ENCODE measurements at places on chromosomes 7 and 10.
A peak's percentile ranks its signal among the peaks of the same experiment; 100 is the strongest.

DNA sequence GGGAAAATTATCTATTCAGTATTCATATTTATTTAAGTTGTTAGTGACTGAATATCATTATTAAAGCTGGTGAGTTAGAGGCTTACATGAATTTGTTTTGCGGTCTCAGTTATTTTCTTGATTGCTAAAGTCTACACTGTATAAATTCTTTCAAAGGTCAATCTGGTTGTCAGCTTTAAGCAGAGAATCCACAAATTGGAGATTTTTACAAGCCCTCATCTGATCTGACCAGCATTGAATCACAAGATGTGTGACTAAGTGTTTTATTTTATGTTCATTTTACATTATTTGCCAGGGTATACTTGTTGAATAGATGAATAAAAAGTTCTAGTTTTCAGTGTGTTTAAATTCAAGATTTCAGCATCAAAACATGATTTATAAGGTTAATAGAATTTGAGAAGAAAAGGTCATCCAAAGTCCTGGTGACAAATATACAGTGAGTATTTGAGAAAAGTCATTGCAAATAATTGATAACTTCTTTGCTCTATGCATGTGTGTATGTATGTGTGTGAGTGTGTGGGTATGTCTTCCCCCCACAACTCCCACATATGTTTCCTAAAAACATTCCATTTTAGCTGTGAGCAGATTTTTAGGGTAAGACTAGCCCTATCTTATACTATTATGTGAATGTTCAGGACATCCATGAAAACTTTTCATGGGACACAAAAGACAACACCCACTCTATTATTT lies 4.4 kb downstream of the SEMA3A start:
- DNase-seq = no peak

GRCh38 chr7:30423788-30424505 lies 54.6 kb downstream of the NOD1 start:
- no peak for DNase-seq

GRCh38 chr7:84624527-84624926 lies 429.9 kb upstream of the SEMA3A start:
- no peak for DNase-seq

- no peak for DNase-seq
Observed at GRCh38 chr10:24882047-24882698, 70.2 kb downstream of the PRTFDC1 start.

GRCh38 chr10:12549297-12549696 lies 199.9 kb downstream of the CAMK1D start:
- DNase-seq = no peak

DNA sequence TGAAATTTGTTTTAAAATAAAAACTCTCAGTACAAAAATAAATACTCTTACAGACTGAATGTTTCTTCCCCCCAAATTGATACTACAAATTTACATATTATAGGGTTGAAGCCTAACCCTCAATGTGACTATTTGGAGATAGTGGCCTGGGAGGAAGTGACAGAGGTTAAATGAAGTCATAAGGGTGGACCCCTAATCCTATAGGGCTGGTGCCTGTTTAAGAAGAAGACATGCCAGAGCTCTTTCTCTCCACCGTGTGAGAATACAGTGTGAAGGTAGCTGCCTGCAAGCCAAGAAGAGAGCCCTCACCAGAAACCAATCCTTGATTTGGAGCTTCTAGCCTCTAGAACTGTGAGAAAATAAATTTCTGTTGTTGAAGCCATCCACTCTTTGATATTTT lies 67.6 kb downstream of the MCU start:
- no peak for DNase-seq

DNA sequence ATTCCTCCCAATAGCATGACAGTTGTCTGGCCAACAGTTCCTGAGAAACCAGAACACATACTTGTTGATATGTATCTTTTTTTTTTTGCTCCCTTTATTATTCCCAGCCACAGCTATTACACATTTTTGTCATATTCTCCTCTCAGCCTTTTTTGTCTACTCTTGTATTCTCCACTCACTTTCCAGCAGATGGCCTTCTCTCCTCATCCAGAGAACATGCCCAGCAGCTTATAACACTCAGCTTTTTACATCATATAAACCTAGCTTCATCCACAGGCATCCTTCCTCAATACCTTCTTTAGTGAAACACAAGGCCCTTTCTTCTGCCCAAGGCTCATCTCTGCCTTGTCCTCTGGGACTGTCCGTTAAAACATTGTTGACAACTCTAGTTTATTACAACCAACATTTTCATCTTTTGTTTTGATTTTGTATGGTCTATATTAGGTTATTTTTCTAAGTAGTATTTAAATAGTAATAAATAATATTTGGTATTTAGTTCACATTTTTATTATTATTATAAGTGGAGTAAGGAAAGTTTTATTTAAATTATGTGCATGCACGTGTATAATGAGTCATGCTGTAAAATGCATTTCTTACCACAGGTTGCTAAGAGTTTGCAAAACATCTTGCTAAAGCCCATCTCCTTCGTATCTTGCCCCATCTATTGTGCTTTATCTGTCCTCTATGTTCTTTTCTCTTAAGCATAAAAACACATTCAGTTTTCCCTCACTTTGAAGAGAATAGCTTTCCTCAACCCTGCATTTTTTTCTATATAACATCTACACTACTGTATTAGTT lies 101.5 kb downstream of the ORC5 start:
- DNase-seq = no peak

- DNase-seq = no peak
Observed at GRCh38 chr10:121069061-121069850, 218.1 kb downstream of the WDR11 start.

GRCh38 chr7:94005753-94006152 lies 1.6 kb upstream of the BET1 start:
- DNase-seq = no peak

GRCh38 chr7:145378197-145378596 lies 542.3 kb upstream of the TPK1 start:
- DNase-seq = no peak

GRCh38 chr7:55109404-55110167 lies 90.8 kb downstream of the EGFR start:
- DNase-seq = no peak

DNA sequence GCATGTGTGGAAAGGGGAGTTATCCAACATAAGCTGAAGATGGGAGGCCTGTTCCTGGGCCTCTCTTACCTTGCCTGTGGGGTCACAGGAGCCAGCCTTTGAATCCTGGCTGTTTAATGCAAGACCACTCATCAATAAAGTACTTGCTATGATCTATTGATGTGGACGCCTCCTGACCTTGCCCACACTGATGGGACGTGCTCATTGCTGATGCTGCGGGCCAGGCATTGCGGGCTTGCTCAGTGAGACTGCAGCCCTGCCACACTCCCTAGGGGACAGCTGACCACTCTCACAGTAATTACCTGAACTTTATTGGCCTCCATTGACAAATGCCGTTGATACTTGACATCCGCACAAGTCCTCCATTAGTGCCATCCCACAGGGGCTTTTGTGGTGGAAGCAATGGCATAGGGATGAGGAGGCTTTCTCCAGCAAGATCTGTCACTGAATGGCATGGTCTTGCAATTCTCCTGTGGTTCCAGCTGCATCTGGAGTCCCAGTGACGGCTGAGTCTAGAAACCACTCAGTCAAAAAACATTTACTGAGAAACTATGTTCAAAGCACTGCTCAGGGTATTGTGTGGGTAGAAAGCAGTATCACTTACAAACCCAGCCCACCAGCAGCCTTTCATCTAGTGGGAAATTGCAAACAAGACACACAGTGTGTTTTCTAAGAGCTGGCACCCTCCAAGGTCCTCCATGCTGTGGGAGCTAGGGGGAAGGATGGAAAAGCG lies 135.1 kb upstream of the YAE1 start:
- DNase-seq = no peak

DNA sequence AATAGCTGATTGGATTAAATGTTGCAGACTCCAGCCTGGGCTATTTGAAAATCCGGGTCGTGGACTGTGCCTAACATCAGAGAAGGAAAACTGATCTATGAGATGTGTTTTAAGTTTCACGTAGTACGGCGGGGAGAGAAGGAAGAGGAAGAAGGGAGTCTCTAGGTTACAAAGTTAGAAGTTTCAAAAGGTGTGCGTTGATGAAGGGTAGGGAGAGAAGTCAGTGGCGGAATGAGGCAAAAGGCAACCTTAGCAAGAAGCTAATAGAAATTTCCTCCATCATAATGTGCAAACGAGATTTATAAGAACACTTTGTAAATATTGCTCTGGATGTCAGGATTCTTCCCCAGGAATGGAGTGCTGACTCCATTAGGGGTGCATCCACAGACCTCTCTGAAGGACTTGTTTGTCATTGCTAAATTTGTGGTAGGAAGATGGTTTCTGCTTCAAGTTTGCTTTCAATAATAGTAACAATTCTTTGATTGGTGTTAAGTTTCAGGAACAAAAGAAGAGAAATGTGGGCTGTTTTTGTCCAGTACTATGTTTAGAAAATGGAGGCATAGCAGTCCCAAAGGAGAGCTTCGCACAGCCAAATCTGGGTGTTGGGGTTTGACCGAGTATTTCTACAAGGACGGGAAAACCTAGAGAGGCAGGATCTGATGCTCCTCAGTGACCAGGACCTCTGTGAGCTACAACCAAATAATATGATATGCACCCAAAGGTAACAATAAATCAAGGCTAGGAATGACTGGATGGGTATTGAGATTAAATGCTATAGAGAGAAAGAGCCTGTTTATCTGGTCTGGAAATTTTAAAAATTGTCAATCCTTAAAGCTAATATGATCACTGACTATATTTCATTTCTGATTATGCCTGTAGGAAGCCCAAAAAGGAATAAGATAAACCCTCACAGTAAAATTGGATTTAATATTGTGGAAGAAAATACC lies 8.2 kb downstream of the TWIST1 start:
- no peak for DNase-seq

GRCh38 chr7:141748396-141748795 lies 10.2 kb downstream of the SSBP1 start:
- no peak for DNase-seq

DNA sequence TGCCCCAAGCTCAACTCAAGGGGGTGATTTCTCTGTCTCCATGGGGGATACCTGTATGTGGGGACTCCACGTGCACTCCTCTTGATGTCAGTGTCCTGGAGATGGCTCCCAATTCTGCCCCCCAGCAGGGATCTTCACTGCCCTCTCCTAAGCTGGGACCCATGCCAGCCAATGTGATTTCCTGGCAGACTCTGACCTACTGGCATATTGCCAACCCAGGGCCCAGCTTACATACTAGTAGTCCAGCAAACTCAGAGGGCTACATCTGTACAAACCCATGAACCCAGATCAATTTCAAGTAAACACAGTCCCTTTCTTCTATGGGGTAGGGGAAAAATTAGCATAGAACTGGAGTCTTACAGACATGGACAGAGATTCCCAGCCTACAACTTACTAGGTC lies 26.2 kb upstream of the BMPR1A start:
- no peak for DNase-seq

DNA sequence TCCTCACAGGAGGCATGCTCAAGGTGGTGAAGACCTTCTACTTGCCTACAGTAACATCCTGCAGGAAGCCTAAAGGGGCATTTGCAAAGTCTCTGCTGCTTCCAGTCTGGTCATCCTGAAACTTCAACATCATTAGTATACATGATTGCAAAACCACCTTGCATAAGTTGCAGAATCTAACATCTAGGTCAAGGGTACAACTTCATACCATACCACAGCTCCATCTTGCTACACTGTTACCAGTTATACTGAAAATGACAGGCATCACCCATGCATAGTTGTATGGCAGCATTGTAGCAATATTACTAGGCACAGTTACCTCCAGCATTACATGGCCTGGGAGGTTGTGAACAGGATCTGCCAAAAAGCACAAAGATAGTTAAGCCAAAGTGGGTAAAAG lies 13.7 kb upstream of the MACROH2A2 start:
- no peak for DNase-seq

- peak; percentile 65 for DNase-seq
Observed at GRCh38 chr10:97708976-97709946, 4.3 kb upstream of the MARVELD1 start.

DNA sequence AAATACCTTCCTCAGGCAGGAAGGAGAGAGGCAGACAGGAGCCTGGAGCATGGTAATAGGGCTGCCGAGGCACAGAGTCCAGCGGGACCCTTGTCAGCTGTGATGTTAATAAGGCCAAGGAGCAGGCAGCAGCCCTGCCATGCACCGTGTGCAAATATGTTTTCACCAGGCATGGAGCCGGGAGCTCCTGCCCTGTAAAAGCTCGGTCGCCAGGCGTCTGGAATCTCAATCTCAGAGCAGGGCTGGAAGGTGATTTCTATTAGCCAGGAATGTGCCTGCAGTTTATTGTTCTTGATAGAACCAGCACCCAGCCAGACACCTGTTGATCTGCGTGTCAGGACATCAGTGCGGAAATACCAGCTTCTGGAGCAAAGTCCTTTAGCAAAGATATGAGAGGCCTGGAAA lies 469.8 kb downstream of the GLRX3 start:
- no peak for DNase-seq

- peak; percentile 77 for DNase-seq
Observed at GRCh38 chr7:27143023-27143949, at the start of gene HOXA5. TSS of gene HOXA5 (minus strand) at chr7:27143681. CDS start at chr7:27143607, 74 bp downstream.

DNA sequence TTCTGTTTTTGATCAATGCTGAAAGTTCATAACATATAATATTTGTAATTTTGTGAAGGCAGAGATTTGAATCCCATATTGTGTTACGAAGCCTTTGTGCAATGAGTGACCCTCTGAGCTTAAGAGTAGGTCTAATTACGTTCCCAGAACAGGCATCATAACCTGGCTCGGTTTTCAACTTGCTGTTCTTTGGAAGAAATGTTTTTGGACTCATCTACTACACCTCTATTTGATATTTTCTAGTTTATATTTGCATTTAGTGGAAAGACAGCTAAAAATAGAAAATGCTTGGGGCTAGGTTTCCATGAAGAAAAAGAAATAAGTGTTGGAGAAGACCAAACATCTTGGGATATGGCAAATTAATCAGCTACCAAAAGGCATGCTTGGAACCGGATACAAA lies 234.8 kb downstream of the AGMO start:
- DNase-seq = no peak

DNA sequence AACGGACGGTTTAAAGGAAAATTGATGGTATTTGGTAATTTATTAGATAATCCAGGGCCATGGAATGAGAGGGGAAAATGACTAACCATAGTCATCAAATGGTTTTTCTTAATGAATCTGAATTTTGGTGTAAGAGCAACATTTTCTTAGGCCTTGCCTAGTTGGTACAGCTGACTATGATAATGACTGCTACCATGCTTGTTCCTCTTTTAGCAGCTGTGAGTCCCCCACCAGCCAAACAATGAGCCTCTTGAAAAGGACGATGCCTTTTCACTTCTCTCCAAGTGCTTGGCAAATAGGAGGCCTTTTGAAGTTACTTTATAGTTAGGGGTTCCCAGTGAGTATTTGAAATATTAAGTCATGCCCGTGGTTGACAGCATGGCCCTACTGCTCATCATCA lies 53.0 kb downstream of the TRUB1 start:
- no peak for DNase-seq

DNA sequence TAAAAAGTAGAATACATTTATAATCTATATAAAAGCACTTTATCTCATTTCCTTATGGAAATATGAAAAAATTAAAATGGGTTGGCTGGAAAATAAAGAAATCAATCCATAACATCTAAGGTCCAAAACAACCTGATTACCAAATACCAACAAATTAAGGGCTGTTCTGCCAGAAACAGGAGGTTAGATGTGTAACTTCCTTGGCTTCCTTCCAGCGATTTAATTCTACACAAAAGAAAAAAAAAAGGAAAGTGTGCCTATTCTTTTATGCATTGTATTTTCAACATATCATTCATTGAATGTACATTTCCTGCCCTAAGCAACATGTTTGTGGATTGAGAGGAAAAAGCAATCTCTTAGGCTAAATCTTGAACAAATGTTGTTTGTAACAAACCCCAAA lies 36.2 kb upstream of the USP6NL start:
- DNase-seq = no peak

- DNase-seq = no peak
Observed at GRCh38 chr7:24279512-24279911, 4.5 kb upstream of the NPY start.

- DNase-seq = no peak
Observed at GRCh38 chr7:134422638-134423037, 36.3 kb downstream of the AKR1B1 start.
